GM12864 (cell line): ENCODE measurements at places on chromosomes 1 and 21.
A peak's percentile ranks its signal among the peaks of the same experiment; 100 is the strongest.

DNA sequence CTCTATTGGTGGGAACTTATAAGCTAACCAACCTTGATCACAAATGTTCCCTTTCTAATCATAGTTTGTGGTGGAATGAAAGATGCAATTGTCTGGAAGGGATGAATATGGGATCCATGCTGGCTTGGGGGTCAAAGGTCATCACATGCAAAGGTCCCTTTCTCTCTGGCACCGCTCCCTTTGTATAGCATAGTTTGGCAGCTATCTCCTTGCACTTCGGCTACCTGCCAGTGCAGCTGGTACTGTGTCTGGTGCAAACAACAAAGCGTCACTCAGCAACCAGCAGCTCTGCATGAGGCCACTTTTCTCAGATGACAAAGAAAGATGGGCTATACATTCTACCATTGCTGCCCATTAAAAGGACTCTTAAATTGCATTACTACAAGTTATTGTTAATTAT is 188.2 kb upstream of the NFIA start:
- no peak for DNase-seq

- no peak for DNase-seq
These were observed 4.9 kb downstream of the OTUD7B start for GRCh38 chr1:150005606-150006005.

GRCh38 chr1:237507005-237507404 is 383.7 kb downstream of the ZP4 start:
- peak; percentile 5 for DNase-seq

GRCh38 chr1:182631954-182632353 is 27.8 kb upstream of the RGS16 start:
- DNase-seq = no peak

DNA sequence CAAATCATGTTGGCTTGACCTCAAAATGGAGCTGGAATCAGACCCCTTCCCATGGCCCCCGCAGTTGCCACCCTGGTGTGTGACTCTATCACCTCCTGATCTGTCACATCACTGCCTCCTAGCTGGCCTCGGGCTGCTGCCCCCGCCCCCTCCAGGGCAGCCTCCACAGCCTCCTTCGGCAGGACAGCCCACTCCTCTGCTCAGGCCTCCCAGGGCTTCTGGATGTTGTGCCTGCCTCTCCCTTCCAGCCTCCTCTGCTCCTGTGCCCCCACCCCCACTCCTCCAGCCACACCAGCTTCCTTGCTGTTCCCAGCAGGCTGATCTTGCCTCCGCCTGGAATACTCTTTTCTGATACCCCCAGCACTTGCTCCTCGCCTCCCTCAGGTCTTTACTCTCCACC is 134.4 kb upstream of the EDN2 start:
- DNase-seq = no peak

GRCh38 chr1:115710859-115711624 is 57.5 kb downstream of the CASQ2 start:
- no peak for DNase-seq

DNA sequence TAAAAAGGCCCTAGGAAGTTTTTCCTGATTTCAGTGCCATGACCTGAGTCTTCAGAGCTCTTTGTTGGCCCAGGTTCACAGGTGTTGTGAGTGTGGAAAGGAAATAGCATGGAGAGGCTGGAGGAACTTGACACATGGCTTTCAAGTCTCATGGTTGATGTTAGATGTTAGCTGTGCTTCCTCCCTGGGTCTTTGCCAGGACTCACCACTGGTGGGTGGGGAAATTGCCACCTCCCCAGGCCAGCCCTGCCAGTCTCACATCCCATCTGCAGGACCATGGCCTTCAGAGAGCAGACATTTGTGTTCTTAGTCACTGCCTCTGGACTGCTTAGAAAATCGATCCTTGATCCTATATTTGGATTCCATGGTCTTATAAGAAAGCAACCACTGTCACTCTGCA is 383.2 kb downstream of the DISC1 start:
- DNase-seq = no peak

DNA sequence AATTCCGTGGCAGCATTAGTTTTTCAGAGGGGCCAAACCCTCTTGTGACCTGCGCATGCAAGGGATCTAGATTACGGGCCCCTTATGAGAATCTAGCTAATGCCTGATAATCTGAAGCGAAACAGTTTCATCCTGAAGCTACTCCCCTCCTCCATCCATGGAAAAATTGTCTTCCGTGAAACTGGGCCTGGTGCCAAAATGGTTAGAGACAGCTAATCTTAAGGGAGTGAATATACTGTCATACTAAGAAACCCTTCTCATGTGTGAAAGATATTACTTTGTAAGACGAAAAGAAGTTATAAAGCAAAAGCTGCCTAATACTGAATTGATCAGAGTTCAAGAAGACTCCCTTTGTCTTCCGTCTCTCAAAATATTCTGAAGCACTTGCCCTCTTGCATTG is 166.3 kb downstream of the DUSP10 start:
- DNase-seq = no peak

GRCh38 chr1:26858891-26859640 is 3.9 kb upstream of the SFN start:
- DNase-seq = no peak

- no peak for DNase-seq
These were observed 65.6 kb downstream of the KCNJ15 start for GRCh38 chr21:38322311-38322950.

GRCh38 chr1:160658162-160658813 is 11.4 kb upstream of the SLAMF1 start:
- DNase-seq = no peak

DNA sequence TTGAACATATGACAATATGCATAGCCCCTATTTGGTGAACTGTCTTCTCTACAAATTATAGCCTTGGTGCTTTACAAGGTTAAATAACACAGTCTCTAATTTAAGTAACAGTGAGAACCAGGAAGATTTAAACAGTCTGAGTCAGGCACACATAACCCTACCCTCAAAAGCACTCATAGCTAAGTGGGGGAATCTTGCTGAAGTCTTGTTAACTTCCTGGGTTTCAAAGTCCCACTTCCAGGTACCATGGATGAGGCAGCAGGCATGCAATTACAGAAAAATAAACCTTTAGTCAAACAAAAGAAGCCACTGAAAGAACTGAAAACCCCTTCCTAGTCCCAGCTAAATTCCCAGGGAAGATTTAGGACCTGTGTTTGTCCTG is 147.6 kb downstream of the PBX1 start:
- no peak for DNase-seq

DNA sequence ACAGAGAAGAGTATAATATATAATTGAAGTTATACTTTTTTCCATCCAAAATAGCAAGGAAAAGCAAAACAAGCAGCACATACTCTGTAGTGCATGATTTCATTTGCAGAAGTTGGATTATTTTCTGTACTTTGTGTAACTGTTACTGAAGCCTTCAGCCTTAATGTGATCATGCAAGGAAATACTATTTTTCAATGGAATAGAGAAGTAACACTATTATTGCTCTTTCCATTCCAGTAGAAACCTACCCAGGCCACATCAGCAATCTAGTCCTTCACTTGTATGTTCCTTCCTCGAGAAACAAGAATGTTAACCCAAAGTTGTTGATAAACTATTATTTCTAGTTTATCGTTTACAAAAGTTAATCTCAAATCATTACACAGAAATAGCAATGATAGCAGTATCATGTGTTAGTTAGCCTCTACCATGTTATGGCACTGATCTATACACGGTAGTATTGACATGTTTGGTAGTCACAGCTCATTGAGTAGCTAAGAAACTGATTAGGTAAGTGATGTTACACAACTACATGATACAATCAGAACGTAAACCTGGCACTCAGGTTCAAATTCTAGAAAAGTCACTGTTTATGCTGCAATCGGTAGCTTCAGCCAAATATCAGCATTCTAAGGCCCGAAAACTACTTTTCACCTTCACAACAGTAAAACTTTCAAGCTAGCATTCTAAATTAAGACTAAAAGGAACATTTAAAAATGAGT is 37.6 kb upstream of the CHRM3 start:
- no peak for DNase-seq
